ENCODE measurements at places on chromosomes 4 and X.
A peak's percentile ranks its signal among the peaks of the same experiment; 100 is the strongest.

GRCh38 chr4:184896868-184897715, 71.3 kb upstream of the ACSL1 start:
- no peak for DNase-seq

DNA sequence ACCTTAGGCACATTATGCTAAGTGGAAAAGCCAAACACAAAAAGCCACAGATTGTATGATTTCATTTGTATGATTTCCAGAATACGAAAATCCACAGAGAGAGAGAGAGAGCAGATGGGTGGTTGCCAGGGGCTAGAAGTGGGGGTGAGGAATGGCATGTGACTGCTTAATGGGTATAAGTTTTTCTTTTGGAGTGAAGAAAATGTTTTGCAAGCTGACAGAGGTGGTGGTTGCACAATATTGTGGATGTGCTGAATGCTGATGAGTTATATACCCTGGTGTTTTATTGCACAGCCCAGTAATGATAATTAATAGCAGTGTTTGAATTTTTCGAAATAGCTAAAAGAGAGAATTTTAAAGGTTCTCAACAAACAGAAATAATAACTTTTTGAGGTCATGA, 386.1 kb upstream of the HS3ST1 start:
- no peak for DNase-seq

DNA sequence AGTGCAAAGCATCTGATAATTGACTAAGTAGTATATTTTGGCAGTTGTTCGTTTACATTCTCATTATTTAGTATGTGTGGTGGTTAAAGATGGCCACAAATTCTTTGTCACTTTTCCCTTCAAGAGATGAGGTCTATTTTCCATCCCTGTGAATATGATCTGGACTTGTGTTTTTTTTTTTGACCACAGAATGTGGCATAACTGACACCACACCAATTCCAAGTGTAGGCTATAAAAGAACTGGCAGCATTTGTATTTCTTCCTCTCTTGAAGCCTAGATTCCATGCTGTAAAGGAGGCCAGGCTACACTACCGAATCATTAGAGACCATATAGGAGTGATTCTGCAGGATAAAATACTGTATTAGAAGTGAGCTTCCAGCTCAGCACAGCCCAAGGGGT, 596.6 kb downstream of the DMD start:
- DNase-seq = no peak

DNA sequence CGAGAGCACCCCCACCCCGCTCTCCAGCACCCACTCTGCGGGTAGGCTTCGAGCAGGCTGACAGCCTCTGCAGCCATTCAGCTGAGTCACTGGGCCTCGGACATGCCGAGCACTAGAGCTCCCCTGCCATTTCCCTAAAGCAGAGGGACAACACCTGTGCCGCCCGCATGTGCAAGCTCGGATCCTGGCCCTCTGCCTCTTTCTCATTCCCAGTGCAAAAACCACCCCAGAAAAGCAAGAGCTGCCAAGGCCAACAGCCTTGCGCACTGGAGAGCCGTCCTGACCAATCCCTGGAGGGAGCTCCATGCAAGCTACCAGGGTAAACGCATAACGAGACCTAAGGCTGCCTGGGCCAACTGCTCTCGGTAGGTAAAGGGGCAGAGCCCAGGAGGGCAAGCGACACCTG, 5.3 kb downstream of the HCFC1 start:
- DNase-seq = no peak

DNA sequence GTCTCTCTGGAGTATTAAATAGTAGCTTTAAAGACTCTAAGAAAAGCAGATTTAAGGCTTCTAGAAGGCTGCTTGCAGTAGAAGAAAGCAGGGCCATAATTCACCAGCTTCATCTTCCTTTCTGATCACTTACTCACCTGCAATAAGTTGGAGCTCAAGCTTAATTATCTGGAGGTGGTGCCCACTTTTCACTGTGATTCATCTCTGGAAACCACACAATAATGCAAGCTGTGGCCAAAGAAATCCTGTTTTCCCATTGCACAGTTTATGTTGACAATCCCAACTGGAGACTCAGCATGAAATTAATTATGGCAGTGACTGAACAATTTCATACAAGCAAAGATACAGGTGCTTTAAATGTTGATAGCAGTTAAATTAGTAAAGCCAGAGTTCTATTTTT, 14.7 kb downstream of the CWH43 start:
- no peak for DNase-seq

GRCh38 chr4:78938868-78939666, at the start of gene PAQR3:
Gene PAQR3, minus strand, starts transcription at chr4:78939438. Its CDS starts 214 bp downstream, at chr4:78939224.
- DNase-seq = peak; percentile 17

- no peak for DNase-seq
These were observed 125.9 kb downstream of the CFAP299 start for GRCh38 chr4:80461412-80461811.

- no peak for DNase-seq
These were observed 39.2 kb upstream of the MSX1 start for GRCh38 chr4:4820261-4820660.

DNA sequence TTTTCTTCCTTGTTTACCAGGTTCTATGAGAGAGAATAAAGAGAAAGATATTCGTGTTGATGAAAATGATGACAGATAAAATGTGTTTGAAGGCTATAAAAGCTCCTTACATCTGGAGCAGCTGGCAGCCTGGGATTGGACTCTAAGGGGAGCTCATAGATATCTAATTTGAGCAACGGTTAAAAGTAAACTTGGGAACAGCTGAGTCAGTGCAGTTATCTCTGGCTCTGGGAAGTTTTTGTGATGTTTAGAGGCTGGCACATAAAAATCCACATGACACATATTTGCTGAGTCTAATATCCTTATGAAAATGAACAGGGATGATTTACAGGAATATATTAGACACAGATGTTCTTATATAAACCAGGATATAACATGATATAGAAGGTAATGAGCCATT, 331.8 kb upstream of the TENM3 start:
- DNase-seq = no peak

DNA sequence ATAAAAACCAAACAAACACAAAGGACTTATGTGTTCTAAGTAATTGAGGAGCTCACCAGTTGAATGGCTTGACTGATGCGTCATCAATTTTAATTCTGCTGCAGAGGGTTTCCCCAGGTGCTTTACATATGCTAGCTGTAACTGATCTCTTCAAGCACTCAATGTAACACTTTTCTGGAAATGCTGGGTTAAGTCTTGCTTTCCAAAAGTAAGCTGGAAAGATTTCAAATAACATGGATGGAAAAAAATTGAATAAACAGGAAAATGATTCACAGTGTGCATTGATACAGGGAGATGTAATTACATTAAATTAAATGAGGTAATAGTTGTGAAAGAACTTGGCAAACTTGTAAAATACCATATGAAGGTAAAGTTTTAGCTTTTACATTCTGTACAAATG, 186.7 kb upstream of the WDFY3 start:
- DNase-seq = no peak

GRCh38 chrX:41921492-41922430, 1.6 kb downstream of the CASK start:
- no peak for DNase-seq

DNA sequence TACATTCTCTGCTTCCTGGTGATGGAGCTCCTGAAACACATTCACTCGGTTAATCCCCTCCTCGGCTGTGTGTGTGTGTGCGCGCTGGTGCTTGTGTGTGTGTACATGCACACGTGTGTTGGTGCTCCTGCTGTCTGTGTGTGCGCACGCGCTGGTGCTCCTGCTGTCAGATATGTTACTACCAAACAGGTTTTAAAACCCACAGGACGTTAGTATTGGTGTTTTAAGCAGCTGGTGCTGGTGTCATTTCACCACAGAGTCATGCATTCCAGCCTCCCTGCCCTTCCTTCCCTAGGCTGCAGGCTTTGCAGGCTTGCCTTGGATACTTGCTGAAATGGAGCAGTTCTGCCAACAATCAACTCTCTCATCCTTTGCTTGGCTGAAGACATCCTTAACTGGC, 48.1 kb upstream of the CPLX1 start:
- no peak for DNase-seq

GRCh38 chr4:7831330-7831729, 108.3 kb downstream of the AFAP1 start:
- no peak for DNase-seq

- DNase-seq = no peak
These were observed 214.2 kb upstream of the PUDP start for GRCh38 chrX:7362111-7362510.

- no peak for DNase-seq
These were observed 613.6 kb downstream of the DMD start for GRCh38 chrX:32597777-32598176.

GRCh38 chrX:12352922-12353321, 214.6 kb downstream of the FRMPD4 start:
- DNase-seq = no peak

- DNase-seq = no peak
These were observed 2.5 kb downstream of the COQ2 start for GRCh38 chr4:83282049-83282535.

DNA sequence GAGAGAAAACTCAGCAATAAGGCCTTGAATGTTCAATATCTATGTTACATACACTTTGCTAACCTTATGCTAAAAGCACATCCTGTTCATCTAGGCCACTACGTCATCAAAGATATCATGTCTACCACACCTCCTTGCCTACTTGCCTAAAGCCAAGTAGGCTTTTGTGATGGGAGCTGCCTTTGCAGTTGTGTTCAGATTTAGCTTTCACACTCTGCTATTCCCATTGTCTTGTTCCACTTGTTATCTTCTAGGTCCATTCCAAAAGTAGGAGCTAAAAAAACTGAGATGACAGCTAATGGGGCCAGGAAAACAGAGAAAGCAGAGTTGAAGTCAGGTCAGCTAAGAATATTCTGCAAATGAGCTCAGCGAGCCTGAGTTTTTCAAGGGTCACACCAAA, 153.6 kb upstream of the EDNRA start:
- no peak for DNase-seq

Measured in esophagus squamous epithelium (tissue), 5 donors.